ENCODE measurements at places on chromosomes 11 and 22.

- DNase-seq = no peak
These were observed 14.6 kb downstream of the TSPAN32 start for GRCh38 chr11:2316169-2316962.

GRCh38 chr11:114864896-114865295 is 186.6 kb downstream of the NXPE2 start:
- DNase-seq = no peak

DNA sequence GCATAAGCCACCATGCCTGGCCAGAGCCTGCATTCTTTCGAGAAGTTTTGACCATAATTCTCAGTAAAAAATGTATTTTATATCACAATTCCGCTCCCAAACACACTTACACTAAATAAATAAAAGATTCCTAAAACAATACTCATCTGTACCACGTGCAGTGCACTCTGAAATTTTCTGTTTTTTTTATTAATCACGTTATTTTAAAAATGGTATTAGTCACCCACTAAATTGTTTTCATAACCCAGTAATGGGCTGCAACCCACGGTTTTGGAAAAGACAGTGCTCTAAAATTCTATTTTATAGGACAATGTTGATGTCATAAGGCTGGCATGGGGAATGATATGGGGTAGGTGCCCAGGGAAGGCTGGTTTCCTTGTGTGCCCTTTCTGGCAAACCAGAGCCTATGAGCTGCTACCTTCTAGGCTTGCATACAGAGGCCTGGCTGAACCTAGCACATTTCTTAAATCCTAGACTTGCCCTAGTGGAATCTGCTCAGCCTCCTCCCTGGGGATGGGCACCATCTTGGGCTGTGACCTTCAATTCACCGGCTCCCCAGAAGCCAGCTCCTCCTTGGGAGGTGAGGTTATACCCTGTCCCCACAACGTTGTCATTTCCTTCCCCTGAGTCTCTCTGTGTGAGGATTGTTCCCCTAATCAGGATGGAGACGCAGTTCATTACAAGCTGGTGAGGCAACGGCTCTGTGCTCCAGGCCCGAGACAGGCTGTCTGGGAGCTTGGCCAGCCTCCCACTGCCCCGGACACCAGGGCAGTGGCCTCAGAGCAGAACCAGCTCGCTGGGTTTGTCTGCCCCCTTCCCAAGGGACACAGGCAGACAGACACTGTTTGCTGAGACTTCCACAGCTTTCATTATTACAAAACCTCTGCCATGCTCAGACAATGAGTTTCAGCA is 116.5 kb upstream of the NAV2 start:
- DNase-seq = no peak

DNA sequence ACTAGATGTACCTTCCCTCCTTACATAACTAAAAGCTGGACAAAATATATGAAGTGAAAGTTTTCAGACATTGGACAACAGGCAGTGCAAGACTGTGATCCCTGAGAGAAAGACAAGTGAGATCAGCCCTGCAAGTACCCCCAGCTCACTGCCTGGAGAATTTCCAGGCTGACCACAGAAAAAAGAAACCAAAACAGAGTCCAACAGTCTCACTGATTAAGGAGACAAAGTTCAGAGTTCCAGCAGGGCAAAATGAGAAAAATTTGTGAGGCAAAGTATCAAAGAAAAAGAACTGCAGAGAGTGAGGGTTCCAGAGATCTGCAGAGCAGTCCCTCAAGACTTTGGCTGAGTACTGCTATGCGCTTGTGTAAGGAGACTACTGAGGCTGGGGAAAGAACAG is 47.3 kb upstream of the TMEM45B start:
- no peak for DNase-seq

DNA sequence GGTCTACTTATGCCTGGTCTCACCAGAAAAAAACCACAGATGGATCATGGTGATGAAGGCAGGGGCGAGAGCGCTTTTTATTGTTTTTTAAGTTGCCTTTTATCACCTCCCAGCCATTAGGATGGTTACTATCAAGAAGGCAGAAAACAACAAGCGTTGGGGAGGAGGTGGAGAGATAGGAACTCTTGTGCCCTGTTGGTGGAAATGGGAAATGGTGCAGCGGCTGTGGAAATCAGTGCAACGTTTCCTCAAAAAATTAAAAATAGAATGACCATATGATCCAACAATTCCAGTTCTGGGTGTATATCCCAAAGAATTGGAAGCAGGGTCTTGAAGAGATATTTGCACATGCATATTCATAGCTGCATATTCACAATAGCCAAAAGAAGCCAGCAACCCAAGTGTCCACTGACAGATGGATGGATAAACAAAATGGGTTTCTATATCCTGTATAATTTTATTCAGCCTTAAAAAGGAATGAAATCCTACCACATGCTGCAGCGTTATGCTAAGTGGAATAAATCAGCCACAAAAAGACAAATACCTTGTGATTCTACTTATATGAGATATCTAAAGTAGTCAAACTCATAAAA is 20.5 kb upstream of the ACRV1 start:
- DNase-seq = no peak

DNA sequence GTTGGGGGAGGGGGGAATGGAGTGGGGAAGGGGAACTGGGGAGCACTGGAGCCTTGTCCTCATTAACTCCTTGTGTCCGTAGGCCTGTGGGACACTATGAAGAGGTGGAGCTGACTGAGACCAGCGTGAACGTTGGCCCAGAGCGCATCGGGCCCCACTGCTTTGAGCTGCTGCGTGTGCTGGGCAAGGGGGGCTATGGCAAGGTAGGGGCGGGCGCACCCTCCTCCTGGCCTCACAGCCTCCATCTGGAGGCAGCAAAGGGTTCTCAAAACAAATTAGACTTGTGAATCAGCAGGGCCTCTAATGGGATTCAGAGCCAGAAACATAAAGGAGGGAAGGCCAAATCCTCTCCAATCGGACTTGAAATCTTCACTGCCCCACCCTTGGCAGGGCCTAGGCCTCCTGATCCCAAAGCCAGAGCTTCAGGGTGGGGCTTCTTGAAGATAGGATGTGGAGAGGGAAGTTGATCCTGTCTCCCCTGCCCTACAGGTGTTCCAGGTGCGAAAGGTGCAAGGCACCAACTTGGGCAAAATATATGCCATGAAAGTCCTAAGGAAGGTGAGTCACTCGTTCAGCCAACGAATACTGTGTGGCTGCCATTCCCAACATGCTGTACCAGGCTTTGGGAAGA is 859 bp downstream of the RPS6KB2 start:
- DNase-seq = no peak

GRCh38 chr11:22456993-22457762 is 119.0 kb downstream of the SLC17A6 start:
- DNase-seq = no peak

- DNase-seq = no peak
These were observed 3.3 kb downstream of the ARL14EP start for GRCh38 chr11:30326114-30326778.

- no peak for DNase-seq
These were observed 3.3 kb downstream of the LMO1 start for GRCh38 chr11:8260202-8260966.

GRCh38 chr11:116874251-116874650 is 36.8 kb upstream of the APOA1 start:
- no peak for DNase-seq

GRCh38 chr22:42724062-42724461 is 3.4 kb upstream of the A4GALT start:
- no peak for DNase-seq

DNA sequence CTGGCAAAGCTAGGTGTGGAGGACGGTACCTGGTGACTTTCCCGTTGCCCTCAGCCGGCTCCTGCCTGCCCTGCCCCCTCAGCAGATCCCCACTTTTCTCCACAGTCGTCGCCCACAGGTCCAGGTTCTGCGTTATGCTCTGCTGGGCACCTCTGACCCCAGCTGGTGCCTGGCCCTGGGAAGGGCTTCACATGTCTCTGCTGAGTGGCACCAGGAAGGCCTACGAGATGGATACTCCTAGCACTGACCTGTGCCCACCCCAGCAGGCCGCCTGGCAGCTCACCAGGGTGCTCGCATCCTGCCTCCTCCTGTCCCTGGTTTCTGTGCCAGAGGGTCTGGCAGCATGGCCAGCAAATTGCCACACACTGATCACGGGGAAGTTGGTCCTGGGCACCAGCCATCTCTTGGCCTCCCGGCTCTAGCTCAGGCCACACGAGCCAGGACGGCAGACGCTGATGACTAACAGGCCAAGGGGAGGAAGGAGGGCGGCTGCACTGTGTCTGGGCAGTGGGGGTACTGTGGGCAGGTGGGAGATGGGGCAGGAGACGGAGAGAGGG is 13.8 kb downstream of the CARS1 start:
- DNase-seq = no peak

- no peak for DNase-seq
These were observed 18.3 kb downstream of the ATG13 start for GRCh38 chr11:46635557-46636139.

- DNase-seq = no peak
These were observed 107.6 kb downstream of the GALNT18 start for GRCh38 chr11:11514246-11514645.

DNA sequence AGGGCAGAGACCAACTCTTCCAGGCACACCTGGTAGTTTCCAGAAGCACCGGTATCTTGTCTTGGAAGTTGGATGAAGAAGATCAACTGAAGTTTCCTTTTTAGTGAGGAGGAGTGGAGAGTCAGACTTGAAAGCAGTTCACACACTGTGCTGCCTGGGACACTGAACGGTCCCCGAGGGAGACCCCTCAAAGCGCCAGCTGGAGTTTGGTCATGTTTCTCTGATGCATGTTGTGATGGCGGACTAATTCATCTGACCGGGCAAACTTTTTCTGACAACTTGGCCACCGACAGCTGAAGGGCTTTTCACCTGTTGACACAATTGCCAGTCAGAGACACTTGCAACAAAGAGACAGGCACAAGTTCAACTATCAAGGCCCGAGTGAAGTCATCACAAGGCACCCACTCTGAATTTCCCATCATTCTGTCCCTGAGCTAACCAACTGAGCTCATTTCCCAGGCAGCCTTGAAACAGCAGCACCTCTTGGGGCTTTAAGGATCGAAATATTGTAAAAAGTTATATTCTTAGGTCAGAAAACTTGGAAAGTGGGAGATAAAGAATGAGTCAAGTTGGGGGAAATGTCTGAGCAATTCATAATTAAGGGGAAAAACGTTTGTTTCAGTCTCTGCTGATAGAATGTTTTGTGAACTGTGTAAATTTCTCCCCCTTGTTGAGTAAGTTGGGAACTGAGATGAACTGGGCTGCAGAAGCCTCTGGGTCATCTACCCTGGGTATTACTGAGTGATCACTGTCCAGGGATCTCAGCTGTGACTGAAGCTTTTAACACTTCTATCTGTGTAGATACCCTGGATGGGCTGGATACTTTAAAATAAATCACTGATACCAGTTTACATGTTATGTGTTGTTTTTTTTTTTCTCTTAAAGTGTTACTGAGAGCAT is 46.2 kb downstream of the WT1 start:
- DNase-seq = no peak

DNA sequence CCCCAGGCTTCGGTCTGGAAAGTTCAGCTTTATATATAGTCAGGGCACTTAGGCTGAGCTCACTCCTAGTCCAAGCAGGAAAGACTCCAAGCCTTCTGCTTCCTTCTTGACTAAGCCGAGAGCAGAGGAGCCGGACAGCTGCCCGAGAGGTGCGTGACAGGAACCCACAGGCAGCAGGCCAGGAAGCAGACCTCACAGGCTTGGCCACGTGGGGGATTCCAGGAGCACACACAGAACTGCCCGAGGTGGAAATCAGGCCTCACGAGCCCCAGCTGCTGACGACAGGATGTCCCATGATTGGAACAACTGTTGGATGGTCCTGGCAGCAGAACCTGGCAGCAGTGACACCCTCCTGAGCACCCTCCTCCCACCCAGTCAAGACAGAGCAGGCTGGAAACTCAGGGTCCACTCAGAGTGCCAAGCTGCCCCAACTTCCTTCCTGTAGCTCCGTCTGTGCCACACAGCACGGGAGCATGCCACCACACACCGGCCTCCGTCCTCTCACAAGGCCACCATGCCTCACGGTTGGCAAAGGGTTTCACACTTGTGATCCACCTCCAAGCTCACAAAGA is 5.4 kb downstream of the PLA2G6 start:
- peak; percentile 24 for DNase-seq

DNA sequence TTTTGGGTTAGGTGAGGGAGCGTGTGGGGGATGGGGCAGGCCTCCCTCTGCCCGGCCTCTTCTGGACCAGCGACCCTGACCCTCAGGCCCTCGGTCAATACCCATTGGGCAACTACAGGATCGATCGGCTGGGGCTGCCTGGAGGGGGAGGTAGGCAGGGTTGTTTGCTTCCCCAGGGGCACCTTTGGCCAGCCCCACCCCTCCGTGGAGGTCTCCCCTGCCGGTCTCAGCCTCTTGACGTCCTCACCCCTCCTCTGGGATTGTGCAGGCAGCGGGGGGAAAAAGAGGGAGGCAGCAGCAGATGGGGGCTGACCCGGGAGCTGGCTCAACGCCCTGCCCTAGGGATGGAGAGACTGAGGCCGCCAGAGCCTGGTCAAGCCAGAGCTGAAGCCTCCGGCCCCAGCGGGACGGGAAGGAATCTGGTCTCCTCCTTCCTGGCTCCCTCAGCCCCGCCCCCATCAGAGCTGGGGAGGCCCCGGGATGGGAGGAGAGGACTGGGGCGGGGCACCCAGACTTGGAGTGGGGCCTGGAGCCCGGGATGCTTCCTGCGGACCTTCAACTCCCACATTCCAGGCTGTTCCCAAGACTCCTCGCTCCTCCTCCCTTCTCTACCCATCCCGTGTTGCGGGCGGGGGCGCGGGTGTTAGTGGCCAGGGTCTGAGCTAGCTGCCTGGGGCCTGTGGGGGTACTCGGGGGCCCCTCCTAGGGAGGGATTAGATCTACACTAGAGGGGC is 14.4 kb upstream of the CDC42EP1 start:
- DNase-seq = no peak

DNA sequence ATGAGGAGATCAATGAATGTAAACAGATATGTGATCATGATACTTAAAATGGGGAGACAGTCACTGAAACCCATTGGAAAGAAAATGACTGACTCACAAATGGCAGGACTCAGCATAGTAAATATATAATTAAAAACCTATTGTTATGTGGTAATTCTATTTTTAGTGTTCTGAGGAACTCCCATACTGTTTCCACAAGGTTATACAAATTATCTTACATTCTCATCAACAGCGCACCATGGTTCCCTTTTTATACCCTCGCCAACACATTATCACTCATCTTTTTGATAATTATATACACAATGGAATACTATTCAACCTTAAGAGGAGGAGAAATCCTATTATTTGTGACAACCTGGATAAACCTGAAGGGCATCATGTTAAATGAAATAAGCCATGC is 17.1 kb downstream of the OR5B21 start:
- DNase-seq = no peak

DNA sequence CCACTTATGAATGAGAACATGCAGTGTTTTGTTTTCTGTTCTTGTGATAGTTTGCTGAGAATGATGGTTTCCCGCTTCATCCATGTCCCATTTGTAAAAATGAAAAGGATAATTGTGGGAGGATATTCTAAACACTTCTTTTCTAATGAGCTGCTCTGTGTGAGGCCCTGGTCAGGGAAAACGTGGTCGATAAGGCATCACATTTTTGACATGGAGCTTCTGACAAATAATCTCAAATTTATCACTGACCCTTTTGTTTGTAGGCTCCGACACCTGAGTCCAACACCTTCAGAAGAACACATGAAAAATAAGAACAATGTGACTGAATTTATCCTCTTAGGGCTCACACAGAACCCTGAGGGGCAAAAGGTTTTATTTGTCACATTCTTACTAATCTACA is at the start of gene OR4A15:
OR4A15 (plus strand) TSS at position 301 of the 400 bp plus-strand sequence; CDS start at position 301, 0 bp downstream.
- no peak for DNase-seq

GRCh38 chr11:132784441-132784840 is 747.9 kb downstream of the OPCML start:
- no peak for DNase-seq

- no peak for DNase-seq
These were observed 9.8 kb upstream of the SPI1 start for GRCh38 chr11:47387944-47388696.

GRCh38 chr22:34567367-34567766 is 498.6 kb upstream of the ISX start:
- DNase-seq = no peak
